ENCODE measurements at places on chromosomes 12 and 14.

- no peak for DNase-seq
Observed at GRCh38 chr14:89391123-89391522, 25.9 kb downstream of the FOXN3 start.

GRCh38 chr14:37590428-37591139, 4.5 kb downstream of the FOXA1 start:
- DNase-seq: no peak

DNA sequence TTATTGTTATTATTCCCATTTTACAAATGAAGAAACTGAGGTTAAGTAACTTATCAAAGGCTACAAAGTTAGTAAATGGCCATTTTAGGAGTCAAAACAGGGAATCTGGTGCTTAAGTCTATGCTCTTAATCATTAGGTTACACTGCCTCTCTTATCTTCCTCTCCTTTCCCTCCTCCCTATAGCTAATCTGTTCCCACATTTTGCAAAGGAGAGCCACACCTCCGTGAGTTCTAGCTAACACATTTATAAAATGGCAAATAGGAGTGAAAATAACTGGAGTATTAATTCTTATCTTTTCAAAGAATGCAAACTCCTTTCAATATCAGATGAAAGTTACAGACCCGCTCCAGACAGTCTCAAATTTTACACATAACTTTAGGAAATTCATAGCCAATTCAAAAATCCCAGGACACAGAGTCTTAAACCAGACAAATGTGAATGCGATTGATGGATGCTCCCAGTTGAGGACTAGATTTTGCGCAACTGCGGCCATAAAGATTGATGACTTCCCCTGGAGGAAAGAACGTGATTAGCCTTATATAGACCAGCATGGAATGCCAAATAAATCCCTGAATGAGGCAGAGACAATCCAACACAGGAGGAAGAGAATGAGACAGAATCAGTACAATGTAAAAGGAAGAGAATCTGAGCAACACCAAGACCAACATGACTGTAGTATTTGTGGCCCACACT, 225.0 kb upstream of the ARID2 start:
- DNase-seq: no peak

DNA sequence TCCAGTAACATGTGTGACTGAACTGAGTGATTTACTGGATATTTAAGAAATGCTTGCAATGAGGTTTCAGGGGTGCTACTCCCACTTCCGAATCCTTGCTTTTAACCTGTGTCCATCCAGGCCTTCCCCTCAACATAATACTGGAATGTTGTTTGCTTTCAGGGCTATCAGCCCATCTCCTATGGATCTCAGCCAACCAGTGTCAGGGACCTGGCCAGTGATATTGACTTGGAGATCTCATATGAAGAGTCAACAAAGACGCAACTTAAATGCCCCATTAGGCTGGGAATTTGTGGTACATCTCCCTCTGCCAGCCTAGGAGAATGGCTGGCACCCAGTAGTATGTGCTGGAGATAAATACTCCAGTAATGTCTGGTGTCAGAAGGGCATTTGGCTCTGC, 889 bp upstream of the IFT43 start:
- no peak for DNase-seq

DNA sequence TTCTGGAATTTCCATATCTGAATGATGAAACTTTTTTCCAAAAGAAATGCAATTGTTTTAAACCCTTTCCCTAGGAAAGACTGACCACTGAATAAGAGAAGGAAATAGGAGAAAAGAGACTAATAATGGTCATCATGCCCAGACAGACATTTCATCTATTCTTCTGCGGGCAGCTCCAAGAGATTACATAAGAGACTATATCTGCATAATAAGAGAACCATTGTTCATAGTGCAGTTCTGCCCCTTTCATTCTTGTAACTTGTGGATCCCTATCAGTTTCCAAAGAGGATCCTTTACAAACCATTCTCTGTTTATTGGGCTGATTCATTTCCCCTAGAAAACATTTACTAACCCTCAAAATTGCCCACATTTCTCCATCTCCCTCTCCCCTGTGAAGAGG, 197.8 kb downstream of the FSCB start:
- DNase-seq: no peak

DNA sequence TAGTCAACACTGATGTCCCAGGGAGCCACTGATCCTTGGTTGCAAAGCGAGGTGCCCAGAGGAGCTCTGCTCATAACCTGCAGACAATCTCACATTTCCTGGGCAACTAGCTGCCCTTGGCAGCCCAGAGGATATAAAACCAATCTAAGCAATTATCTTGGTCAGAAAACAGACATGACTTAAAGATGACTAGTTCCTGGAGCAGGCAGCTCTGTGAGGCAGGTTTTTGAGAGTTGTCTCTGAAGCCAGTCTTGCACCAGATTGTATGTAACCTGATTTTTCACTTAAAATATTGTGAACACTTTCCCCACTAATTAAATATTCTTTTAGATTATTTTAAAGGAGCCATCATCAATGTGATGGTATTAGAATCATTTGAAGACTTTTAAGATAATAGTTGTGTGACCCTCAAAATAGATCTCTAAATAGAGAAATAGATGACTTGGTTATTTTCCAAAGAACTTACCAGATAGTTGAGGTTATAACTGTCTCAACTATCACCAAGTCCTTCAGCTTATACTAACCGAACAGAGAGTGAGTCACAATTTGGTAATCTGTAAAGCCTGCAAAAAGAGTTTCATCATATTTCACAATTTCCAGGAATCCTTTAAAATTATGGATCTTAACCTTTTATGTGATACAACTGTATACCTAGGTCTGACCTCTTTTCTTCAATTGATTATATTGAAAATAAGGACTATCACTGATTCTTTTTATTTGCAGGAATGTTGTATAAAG, 75.9 kb downstream of the LIN7A start:
- no peak for DNase-seq

- no peak for DNase-seq
Observed at GRCh38 chr12:115623764-115624334, 653.6 kb downstream of the MED13L start.

- DNase-seq: no peak
Observed at GRCh38 chr12:112798048-112798760, 6.7 kb downstream of the RPH3A start.

DNA sequence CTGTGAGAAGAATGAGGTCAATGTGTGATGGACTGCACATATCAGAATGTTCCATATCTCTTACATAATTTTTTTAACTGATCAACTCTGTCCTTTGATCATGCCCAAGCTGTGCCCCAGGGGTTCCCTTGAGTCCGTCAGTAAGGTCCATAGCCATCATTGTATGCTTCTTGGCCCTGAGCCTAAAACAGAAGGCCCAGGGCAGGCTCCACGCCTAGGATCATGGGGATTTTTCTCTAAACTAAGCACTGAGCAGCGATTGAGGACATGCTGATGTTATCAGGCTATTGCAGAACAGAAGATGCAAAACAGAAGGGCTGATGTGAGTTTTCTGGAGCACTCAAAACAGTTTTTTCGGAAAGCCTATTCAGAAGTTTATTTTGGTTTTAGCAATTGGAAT, 20.9 kb downstream of the RNASE9 start:
- DNase-seq: no peak

DNA sequence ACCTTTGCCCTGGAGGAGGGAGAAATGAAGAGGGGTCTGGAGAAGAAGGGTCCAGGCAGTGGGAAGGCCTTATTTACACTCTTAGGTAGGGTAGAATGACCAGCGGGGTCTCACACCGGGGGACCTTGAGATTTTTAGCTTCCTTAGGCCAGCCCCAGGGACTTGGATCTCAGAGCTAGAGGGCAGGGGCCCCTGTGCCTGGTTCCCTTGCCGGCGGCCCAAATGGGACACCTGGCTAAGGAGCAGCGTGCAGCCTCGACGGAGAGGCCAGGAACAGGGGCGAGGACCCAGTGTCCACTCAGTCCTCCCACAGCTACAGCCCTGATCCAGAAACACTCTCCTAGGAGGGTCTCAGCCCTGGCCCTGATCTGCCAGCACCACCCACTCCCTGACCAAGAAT, 41.8 kb downstream of the DIO3 start:
- DNase-seq: no peak

DNA sequence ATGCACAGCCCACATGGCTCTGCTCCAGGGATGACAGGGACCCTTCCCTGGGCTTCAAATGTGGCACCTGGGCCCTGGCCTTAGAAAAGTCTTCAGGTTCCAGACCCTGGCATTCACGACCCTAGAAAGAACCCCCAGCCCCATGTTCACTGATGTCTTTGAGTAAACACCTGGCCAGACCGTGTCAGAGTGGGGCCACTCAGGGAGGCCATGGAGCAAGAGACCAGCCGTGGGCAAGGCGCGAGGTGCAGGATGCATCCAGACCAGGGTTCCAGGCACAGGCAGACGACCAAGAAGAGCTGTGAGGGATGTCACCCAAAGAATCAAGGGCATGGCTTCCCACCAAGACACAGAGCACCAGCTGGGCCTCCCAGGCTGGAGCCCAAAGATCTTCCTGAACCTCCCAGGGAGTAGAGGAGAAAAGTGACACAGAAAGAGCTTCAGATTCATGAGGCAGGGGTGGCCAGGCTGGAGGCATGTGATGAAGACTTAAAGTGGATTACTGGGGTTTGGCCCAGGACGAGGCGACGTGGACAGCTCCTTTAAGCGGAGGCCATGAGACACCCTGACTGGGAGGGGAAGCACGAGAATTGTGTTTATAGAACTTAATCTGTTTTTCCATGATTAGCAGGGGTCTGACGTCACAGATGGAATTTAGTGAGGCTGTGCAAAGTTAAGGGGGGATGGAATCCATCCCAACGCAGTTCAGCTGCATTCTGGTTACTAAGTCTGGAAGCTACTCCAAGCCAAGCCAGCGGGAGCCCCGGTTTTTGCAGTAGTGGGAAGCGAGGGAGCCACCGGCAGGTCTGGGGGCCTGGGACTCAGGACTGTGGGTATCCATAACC, 61.6 kb downstream of the ARL6IP4 start:
- DNase-seq: no peak

- no peak for DNase-seq
Observed at GRCh38 chr14:23141706-23142444, 22.8 kb upstream of the CEBPE start.

- peak; percentile 4 for DNase-seq
Observed at GRCh38 chr12:64273527-64274403, 51.7 kb upstream of the KICS2 start.

GRCh38 chr14:52538623-52539022, 13.7 kb downstream of the TXNDC16 start:
- no peak for DNase-seq

DNA sequence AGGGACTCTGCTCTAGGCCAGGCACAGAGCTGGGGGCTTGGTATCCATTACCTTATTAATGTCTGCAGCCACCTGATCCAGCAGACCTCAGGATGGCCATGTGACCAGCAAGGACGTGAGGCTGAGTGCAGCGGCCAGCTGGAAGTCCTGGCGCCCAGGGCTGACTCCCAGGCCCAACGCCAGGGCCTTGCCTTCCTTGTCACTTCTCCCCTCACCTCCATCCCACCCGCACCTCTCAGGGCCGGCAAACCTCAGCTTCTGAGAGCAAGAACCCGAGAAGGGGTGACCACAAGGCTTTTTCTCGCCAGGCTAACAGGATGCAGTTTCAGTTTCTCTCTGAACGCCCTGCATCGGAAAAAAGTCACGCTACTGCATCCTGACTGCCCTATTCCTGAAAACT, 15.4 kb downstream of the RAB35 start:
- DNase-seq: no peak

DNA sequence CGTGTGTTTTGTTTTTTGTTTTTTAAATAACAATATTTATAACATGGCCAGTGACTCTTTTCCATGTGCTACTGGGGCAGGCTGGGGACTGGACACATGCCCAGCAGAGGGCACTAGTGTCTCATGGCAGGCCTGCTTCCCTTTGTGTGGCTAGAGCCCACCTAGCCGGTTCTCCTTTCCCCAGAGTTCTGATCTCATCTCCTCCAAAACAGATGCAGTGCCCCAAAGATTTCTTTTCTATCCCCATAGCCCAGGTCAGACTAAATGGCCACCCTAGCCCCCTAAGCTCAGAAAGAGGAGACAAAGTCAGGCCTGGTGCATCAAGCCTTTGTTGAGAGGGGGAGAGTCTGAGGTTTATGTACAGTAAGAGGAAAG, 21.2 kb downstream of the PRPF40B start:
- DNase-seq: peak; percentile 76

GRCh38 chr12:108518101-108518715, 3.1 kb downstream of the FICD start:
- DNase-seq: no peak

DNA sequence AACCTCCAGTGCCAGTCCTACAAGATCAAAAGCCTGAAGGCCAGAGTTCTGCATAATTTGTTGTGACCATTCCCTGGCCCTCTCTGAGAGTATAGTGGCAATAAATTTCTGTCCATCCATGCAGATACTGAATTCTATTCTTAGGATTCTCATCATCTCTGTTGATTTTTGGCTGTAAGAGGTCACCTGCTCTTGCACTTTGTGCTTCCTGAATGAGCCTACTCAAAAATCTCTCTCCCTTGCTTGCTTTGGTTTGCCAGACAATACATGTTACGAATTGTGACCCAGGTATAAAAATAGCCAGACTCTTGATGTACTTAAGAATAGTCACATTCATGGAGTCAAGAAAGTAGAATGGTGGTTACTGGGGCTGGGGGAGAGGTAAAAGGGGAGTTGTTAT, 16.7 kb downstream of the ZNF664 start:
- DNase-seq: no peak

- DNase-seq: peak; percentile 64
Observed at GRCh38 chr12:31682136-31682962, 22.9 kb downstream of the ETFBKMT start.

- no peak for DNase-seq
Observed at GRCh38 chr12:50620109-50620977, 115.6 kb downstream of the DIP2B start.

- no peak for DNase-seq
Observed at GRCh38 chr14:57820581-57820980, 45.3 kb downstream of the SLC35F4 start.

- DNase-seq: no peak
Observed at GRCh38 chr12:79119796-79120195, 255.2 kb downstream of the SYT1 start.

GRCh38 chr14:63960926-63961567, 108.2 kb downstream of the SYNE2 start:
- DNase-seq: no peak

DNA sequence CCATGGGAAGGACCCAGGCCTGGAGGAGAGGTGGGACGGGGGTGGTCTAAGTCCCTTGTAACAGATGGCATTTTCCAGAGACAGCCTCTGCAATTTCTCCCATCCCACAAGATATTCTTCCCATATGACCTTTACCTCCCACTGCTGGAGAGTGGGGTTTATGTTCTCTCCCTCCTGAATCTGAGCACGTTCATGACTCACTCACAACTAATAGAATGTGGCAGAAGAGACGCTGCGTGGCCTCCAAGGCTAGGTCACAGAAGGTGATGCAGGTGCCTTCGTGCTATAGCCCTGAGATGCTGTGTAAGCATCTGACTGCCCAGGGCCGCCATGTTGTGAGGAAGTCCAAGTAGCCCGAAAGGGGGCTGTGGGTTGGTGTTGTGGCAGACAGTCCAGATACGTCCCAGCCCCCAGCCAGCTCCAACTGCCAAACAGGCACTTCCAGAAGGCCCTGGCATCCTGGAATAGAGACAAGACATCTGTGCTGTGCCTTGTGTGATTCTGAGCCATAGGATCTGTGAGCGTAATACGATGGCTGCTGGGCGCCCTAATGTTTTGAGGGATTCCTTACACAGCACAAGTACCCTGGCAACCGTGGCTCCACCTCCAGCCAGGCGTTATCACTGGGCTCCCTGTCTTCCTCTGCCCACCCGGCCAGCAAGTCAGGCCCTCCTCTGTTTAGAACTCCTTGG, 56.1 kb upstream of the NCOR2 start:
- no peak for DNase-seq
